ENCODE measurements at places on chromosomes 12 and 14.
A peak's percentile ranks its signal among the peaks of the same experiment; 100 is the strongest.

DNA sequence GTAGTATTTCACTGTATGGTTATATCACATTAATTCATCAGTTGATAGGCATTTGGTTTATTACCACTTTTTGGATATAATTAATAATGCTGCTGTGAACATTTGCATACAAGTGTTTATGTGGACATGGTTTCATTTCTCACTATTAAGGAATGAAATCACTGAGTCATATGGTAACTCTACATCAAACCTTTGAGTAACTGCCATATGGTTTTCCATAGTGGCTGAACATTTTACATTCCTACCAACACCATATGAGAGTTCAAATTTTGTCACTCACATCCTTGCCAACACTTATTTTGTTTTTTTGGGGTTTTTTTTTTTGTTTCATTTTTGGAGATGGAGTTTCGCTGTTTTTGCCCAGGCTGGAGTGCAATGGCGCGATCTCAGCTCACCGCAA is 30.2 kb upstream of the EAPP start:
- DNase-seq = no peak

DNA sequence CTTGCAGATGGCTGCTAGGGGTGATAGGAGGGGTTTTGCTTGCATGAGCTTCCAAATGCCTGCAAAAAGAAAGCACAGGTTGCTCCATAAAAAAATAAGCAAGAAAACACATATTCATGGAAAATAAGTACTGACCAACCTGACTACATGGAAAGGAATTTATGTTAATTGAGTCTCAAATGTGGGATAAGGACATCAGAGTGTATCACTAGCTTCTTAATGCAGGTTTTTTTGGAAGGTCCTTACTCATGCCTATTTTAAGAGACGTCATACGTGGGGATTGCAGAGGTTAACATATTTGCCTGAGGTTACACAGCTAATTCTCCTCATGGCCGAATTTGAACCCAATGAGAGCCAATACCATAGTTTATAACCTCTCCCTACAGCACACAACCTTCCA is 116.2 kb downstream of the ASCL1 start:
- no peak for DNase-seq

DNA sequence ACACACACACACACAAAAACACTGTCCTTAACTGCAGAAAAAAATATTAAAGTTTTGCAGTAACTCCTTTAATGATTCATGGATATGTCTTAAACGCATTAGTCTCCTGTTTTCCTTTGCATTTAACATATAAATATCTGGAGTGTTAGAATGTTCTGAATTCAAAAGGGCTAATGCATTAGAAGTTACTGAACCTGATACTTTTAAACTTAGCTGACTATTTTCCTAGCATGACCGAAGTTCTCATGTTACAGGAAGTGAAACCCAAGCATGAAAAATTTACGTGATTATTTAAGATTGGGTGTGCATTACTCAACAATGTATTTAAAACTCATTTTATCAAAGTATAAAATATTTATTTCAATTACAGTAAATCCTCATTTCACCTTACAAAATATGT is 791.2 kb downstream of the FLRT2 start:
- DNase-seq = no peak

DNA sequence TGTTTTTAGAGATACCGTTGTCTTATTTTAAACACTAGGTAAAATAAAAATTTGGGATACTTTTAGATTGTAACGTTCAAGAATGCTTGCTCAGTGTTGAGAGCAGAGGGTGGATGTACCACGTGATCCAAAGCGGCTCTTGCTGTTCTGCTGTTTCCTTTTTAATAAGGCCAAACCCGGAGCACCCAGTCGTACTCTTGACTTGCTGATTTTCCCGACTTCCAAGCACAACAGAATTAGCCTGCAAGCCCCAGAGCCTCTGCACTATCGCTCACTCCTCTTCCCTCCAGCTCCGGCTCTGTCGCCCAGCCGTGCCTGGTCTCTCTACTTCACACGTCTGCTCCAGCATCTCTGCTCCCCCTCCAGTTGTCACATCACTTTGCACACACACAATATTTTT is 77.3 kb downstream of the EMP1 start:
- DNase-seq = no peak

DNA sequence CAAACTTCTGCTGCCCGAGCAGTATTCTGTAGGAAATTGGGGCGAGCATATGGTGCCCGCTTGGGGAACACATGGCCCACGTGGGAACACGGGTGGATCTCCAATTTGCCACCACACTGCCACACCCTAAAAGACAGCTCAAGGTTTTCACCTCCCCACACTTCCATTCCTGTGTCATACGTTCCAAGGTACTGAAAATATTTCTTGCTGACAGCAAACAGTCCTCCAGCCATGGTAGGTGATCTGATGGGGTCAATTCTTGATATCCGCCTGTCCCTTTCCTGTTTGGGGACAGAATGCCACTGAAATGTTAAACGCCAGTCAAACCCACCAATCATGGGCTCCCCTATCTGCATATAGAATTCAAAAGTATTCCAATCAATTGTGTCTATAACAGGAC is 1.2 kb downstream of the GALNT4 start:
- DNase-seq = no peak

- no peak for DNase-seq
These were observed 118.0 kb upstream of the G2E3 start for GRCh38 chr14:30440961-30441360.

- no peak for DNase-seq
These were observed 499.2 kb downstream of the CCER1 start for GRCh38 chr12:90455756-90456155.

- DNase-seq = no peak
These were observed 40.0 kb upstream of the CAPRIN2 start for GRCh38 chr12:30794591-30795409.

DNA sequence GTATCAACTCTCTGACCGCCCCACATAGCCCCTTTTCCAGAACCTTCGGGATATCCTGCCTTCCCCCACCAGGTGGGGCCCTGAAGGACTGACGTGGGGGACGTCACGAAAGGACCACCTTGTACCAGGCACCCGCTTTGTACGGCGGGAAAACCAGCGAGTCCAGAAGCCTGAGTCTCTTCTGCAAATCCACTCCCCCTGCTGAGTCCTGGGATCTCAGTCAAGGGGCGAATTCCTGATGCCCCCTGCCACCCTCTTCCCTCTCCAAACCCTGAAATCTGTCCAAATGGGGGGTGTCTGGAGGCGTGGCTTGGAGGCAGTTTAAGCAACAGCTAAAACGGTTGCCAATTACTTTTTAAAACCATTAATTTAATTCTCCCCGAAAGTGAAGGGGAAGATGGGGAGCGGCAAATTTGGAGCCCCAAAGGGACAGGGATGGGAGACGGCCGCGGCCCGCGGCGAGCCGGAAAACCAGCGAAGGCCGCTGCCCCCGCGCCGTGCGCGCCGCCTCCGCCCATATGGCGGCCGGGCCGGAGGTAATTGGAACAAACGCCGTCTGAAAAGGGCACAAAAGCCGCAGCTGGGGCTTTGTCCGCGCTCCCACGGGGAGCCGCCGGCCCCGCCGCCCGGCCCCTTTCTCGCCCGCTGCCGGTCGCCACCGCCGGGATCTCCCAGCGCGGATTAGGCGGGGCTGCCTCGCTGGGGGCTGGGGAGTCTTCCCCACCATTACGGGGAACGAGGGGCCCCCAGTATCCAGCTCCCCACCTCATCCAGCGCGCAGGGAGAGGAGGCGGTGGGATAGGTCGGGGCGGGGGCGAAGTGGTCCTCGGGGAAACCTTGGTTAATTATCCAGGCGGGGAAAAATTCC is 6.6 kb downstream of the LHX5 start:
- no peak for DNase-seq

- no peak for DNase-seq
These were observed 26.5 kb downstream of the ARL6IP4 start for GRCh38 chr12:123006977-123007376.

DNA sequence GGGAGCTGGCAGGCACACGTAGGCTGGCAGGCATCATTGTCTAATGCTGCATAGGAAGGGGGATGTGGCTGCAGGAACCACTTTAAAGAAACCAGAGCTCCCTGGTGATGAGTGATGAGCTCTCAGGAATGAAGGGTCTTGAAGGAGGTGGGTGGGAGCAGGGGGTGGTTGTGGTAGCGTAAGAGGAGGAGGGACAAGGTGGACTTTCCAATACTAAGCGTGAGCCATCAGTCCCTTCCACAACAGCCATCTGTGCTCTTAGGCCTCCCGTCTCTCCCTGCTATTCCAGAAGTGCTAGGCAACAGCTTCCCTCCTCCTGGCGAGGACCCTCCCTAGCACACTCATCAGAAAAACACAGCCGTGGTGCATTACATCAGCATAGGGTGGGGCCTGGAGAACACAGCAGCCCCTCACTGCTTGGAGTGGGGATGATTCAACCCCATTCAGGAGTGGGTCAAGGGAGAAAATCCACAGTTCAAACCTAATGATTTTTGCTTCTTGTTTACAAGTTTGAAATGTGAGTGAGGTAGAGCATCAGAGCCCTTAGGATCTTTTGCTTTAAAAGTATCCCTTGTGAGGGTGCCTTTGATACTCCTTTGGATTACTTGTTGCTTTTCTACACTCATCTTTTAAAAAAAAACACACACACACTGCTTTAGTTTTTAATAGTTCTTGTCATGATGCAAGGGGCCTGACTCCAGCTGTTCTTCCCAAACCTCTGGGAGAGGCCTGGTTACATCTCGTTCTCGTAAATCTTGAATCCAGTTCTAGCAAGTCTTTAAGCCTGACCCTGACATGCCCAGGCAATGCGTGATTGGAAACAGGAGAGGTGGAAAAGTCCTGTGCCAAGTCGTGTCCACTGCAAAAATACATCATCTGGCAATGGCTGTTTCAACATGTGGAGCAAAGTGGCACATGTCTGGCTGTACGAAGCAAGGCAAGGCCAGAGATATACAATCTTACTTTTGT is 356.4 kb upstream of the DDHD1 start:
- no peak for DNase-seq

- no peak for DNase-seq
These were observed 203.6 kb upstream of the DIO3 start for GRCh38 chr14:101357559-101358319.

DNA sequence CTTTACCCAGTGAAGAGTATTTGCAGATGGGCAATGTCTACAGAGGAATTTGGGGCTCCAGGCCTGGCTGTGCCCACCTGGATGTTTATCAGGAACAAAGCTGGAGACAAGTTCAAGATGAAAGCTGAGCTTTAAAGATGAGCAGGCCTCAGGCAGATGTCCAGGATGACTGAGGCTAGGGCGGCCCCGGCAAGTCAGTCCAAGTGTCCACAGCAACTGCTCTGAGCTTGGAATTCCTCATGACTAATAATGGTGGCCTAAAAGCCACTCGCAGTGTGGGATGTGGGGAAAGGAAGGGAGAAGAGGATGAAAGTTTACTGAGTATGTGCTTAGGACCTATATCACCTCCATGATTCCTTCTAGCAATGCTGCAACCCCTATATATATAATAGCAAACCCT is 128.2 kb upstream of the NOS1 start:
- no peak for DNase-seq

GRCh38 chr12:131830914-131831571 is 2.9 kb downstream of the MMP17 start:
- DNase-seq = no peak

DNA sequence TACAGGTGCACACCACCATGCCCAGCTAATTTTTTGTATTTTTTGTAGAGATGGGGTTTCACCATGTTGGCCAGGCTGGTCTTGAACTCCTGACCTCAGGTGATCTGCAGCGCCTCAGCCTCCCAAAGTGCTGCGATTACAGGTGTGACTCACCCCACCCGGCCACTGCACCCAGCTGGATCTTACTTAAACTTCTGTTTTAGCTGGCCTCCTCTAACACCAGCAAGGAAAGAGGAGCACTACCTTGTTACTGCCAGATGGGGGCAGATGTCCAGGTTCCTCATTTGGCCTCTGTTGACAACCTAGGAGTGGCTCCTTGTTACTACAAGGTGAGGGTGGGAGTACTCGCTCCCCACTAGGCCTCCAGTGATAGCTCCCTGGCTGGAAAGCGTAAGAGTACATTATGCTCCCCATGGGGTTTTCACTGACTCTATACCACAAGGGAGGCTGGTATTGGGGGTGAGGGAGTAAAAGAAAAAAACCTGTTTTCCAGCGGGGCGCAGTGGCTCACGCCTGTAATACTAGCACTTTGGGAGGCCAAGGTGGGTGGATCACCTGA is 13.2 kb upstream of the ARF6 start:
- peak; percentile 29 for DNase-seq

- no peak for DNase-seq
These were observed 133.6 kb upstream of the SSTR1 start for GRCh38 chr14:38074081-38074480.

DNA sequence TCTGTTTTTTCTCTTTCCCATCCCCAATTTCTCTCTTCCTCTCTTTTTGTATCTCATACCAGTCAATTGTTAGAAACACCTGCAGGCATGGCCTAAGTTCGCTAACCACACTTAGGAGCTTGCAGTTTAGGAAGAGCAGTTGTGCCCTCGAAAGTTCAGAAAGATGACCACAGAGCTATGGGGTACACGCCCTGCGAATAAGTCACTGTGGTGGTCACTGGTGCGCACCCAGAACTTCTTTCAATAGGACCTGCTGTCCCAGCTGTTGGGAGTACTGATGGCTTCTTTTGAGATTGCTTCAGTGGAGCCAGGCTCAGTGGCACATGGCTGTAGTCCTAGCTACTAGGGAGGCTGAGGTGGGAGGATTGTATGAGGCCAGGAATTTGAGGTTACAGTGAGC is 362.8 kb upstream of the TMTC1 start:
- no peak for DNase-seq

DNA sequence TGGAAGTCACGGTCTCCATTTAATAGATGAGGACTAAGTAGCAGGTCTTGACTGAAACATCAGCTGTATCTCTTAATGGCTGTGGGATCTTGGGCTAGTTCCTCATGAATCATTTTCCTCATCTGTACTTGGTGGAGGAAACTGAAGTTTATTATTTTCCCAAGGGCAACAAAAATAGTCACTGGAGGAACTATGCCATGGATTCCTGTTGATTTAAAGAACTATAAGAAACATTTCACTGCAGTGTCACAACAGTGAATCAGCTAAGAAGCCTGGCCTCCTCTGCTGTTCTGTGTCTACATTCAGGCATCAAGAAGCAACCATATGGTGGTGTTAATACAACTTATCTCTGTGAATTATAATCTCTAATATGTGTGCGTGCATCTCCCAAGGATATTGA is 200.5 kb downstream of the STXBP6 start:
- no peak for DNase-seq

DNA sequence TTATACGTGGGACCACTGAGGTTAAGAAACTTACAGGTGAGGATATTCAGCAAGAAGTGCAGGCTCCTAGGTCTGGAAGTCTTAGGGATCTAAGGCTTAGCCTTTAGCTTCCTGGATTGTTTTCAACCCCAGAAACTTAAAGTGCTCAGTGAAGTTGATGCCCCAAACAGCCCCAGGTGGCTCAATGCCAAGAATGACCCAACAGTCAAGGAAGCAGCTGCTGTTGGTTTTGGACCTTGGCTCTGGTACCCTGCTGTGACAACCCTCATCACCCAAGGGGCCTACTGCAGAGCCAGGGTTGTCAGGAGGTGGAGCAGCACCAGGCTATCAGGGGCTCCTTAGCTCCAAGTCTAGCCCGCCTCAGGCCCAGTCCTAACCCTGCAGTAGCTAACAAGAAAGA is 36.8 kb downstream of the VDR start:
- no peak for DNase-seq

DNA sequence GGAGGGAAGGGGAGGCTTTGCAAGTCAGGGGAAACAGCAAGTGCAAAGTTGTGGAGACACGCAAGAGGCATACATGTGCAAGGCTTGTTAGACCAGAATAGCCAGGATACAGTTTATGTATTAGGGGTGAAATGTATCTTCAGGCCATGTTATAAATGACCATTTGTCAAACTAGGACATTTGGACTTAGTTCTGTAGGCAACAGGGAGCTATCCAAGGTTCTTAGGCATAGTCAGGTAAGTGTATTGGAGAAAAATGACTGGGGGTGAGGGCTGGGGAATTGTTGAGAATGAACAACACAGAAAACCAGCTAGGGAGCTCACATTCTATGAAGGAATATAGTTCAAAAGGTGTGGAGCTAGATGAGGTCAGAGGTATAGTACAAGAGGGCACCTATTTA is 42.5 kb downstream of the TPH2 start:
- DNase-seq = no peak
